A549 treated with dexamethasone at 1 μM for 4 hours (cell line): ENCODE measurements at places on chromosomes 6 and 20. TPM values are rescaled to one million over a fixed set of nuclear protein-coding genes. Genes with fewer than 3 reads are reported as not detected.

Gene CPXM1
- 0.04 TPM in 2 of 5 replicates, not detected in the others for total RNA-seq

Gene ELOVL2
- total RNA-seq: 5.5 to 7.6 TPM (median 6.9 TPM) in 5 replicates

Gene OR2B6
- total RNA-seq: 0.14 TPM in 1 of 5 replicates, not detected in the others

Gene LY6G5C
- 0.82 to 1.8 TPM (median 1.4 TPM) in 5 replicates for total RNA-seq

Gene C6orf132
- 2.8 to 5.1 TPM (median 4.0 TPM) in 5 replicates for total RNA-seq

Gene SCUBE3
- total RNA-seq: 0.05 to 0.11 TPM (median 0.06 TPM) in 5 replicates

Gene STK35
- total RNA-seq: 11.4 to 17.1 TPM (median 15.7 TPM) in 5 replicates

Gene RAB44
- 0.04 to 0.05 TPM (median 0.04 TPM) in 5 replicates for total RNA-seq

Gene FOXQ1
- 3.5 to 5.8 TPM (median 5.5 TPM) in 5 replicates for total RNA-seq

Gene TFAP2A
- total RNA-seq: 7.0 to 11.4 TPM (median 10.4 TPM) in 5 replicates

Gene RTN4IP1
- total RNA-seq: 9.4 to 10.5 TPM (median 10.2 TPM) in 5 replicates

Gene SLC32A1
- 0.04 TPM in 1 of 5 replicates, not detected in the others for total RNA-seq

Gene MYT1
- 0.14 to 0.89 TPM (median 0.27 TPM) in 5 replicates for total RNA-seq

Gene PNPLA1
- 0.03 TPM in 1 of 5 replicates, not detected in the others for total RNA-seq

Gene RSPO3
- 68.8 to 84.3 TPM (median 77.2 TPM) in 5 replicates for total RNA-seq

Gene TUBB1
- total RNA-seq: 0.02 TPM in 2 of 5 replicates, not detected in the others

Gene PSMG4
- 21.5 to 27.9 TPM (median 25.4 TPM) in 5 replicates for total RNA-seq

Gene FOXS1
- 0.13 to 0.44 TPM (median 0.34 TPM) in 5 replicates for total RNA-seq

Gene SIGLEC1
- 0.01 to 0.04 TPM (median 0.02 TPM) in 5 replicates for total RNA-seq

Gene ALDH8A1
- total RNA-seq: 0.06 to 0.22 TPM (median 0.15 TPM) in 5 replicates

Gene LST1
- total RNA-seq: 0.11 TPM in 1 of 5 replicates, not detected in the others

Gene TP53TG5
- not detected in 5 replicates for total RNA-seq

Gene PI3
- total RNA-seq: 1.9 to 4.3 TPM (median 2.3 TPM) in 5 replicates

Gene CNKSR3
- 10.2 to 13.0 TPM (median 11.6 TPM) in 5 replicates for total RNA-seq

Gene TFAP2C
- total RNA-seq: 11.1 to 14.9 TPM (median 12.9 TPM) in 5 replicates

Gene REM1
- total RNA-seq: 0.47 to 1.1 TPM (median 0.99 TPM) in 5 replicates

Gene PCMT1
- 87.2 to 97.0 TPM (median 88.6 TPM) in 5 replicates for total RNA-seq

Gene PROKR2
- not detected in 5 replicates for total RNA-seq

Gene HIVEP1
- total RNA-seq: 7.4 to 11.7 TPM (median 11.1 TPM) in 5 replicates

Gene SLC16A10
- total RNA-seq: 0.25 to 0.60 TPM (median 0.56 TPM) in 5 replicates

Gene IYD
- 0.01 to 0.18 TPM (median 0.07 TPM) in 4 of 5 replicates, not detected in the other for total RNA-seq
